ENCODE measurements at places on chromosomes 2 and 18.

GRCh38 chr2:217902379-217903141 is 100.2 kb downstream of the TNS1 start:
- DNase-seq = no peak

- no peak for DNase-seq
Measured at GRCh38 chr2:98458667-98459380, 14.2 kb downstream of the INPP4A start.

GRCh38 chr2:143252138-143252907 is 123.1 kb downstream of the ARHGAP15 start:
- DNase-seq = no peak

- no peak for DNase-seq
Measured at GRCh38 chr2:239429473-239430350, 28.9 kb upstream of the HDAC4 start.

- no peak for DNase-seq
Measured at GRCh38 chr2:100822587-100823248, 2.8 kb downstream of the NPAS2 start.

All from activated T-cell treated with anti-CD3 and anti-CD28 coated beads for 24 hours (primary cell).